Fibroblast of skin of back (primary cell): ENCODE measurements at places on chromosomes 3 and 15.

DNA sequence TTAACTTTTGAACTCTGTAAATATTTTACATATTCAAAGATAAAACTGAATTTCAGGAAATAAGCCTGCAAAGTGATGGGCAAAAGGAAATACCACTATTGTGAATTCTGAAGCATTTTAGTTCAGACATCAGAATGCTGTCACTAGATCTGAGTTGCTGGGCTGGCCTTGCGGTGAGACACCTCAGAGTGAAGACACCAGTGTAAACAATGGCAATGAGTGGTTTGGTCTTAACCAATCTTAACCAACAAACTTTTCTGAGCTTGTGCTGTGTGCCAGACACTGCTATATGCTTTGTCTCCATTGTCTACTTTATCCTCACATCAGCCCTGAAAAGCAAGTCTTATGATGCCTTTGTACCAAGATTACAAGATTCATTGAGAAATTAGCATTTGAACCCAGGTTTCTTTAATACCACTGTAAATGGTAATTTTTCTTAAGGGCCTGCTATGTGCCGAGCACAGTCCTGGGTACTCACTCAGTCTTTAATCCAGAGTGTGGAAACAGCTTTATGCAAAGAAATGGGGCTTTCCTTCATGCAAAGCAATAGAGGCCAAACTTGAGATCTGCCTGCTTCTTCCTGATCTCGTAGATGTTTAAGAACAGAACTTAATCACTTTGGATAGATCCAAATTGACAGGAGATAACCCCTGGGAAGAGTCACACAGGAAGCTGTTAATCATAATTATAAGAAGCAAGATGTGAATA lies 55.0 kb downstream of the TMEM39A start:
- no peak for DNase-seq

- DNase-seq, result no peak
Measured at GRCh38 chr3:117809186-117810081, 1099.9 kb downstream of the TUSC7 start.

- DNase-seq, result peak; percentile 80
Measured at GRCh38 chr3:155282385-155283091, 10.9 kb downstream of the STRIT1 start.

DNA sequence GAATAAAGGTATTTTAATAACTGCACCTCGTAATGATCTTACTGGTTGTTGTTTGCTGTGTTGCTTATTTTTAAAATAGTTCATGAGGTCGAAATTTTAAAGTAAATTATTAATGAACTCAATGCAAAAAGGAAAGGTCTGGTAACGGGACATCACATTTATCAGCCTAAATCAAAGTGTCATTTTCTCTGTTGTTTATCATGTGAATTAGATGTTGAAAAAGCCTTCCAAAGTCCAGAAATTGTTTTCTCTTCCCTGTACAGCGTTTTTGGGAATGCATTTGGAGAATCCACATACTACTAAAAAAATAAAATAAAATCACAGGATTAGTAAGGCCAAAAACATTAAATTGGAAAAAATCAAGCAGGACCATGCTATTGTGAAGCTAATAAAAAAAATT lies 339.2 kb upstream of the NECTIN3 start:
- no peak for DNase-seq

GRCh38 chr3:133874344-133874743 lies 21.3 kb downstream of the RAB6B start:
- DNase-seq, result no peak

- DNase-seq, result no peak
Measured at GRCh38 chr3:82392203-82392775, 630.8 kb upstream of the GBE1 start.

DNA sequence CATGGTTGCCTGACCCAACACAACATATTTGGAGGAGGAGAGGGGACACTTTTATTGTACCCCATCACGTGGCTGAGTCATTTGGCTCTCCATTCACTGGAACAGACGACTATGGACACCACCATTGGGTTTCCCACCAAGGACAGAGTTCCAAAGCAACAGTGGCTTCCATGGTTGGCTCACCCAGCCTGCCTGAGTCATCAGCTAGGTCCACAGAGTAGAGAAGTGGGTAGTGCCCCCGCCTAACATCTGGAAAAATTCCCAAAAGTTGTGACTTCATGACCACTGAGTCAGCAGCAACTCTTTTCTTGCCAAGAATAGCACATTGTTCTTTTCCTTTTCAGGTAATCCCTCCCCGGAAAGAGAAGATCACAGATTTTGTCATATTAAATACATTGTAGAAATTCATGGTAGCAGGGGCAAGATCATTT lies 3.0 kb upstream of the PPP1R2 start:
- DNase-seq, result peak; percentile 90

DNA sequence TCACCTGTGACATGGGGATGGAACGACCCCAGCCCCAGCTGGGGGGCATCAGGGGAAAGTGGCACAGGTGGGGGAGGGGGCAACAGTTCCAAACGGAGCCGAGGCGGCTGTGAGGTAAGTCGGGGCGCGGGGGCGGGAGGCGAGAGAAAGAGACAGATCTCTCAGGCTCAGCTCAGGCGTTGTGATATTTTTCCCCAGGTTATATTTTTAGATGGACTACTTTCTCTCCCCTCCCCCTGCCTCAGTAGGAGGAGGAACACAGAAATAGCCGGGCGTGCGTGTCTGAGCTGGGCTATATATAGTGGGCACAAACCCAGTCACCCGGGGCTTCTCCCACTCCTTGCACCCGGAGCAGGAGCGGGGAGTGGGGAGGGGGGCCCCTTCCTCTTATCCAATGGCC lies 91.0 kb upstream of the LINGO1 start:
- DNase-seq, result no peak

DNA sequence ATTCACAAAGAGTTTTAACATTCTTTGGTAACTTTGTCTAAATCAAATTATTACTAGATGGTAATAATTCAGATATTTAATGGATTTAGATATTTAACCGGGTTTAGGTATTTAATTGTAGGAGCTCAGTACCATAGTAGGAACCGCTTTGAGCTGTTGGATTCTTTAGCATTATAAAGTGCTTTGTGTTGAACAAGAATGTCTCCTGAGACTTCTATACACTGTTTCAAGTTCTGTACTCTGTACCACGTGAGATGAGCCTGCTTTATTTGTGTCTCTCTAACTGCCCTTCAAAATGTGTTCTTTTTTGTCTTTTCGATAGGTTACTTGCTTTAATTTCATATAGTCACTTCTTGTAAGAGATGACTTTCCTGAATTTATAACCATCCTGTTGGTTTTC lies 36.0 kb downstream of the ZFAND6 start:
- no peak for DNase-seq

GRCh38 chr3:196518966-196519717 lies 4.0 kb upstream of the SMCO1 start:
- DNase-seq, result peak; percentile 71

- DNase-seq, result no peak
Measured at GRCh38 chr15:62643572-62643971, 399.0 kb upstream of the TPM1 start.

DNA sequence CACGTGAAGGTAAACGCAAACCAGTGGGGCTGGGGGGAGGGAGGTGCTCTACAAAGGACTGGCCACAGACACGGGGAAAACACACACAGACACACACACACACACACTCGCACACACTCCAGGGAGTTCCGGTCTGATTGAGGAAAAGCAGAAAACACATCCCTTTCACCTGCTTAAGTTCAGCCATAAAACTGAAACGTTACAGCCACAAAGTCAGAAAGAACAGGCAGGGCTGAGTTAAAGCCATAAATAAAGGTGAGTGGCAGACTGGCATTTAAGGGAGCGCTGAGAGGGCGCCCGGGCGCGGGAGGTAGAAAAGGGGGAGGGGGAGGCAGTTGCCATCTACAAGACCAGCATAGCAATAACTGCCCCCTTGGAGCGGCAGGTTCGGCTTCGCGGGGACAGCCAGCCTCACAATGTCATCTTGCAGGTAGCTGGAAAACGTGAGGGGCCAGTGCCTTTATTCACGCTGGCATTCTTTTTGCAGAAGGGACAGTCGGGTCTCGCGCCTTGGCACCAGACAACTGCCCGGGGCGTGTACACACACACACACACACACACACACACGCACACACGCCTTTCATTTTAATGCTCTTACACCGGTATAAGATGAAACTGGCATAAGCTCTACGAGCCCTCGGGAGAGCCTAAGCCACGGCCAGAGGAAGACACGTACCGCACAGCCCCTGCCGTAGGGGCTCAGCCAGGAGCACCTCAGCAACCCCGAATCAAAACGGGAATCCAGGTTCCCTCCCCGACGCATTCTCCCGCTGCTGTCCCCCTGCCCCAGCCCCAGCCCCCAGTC lies 866 bp downstream of the TNIK start:
- no peak for DNase-seq

DNA sequence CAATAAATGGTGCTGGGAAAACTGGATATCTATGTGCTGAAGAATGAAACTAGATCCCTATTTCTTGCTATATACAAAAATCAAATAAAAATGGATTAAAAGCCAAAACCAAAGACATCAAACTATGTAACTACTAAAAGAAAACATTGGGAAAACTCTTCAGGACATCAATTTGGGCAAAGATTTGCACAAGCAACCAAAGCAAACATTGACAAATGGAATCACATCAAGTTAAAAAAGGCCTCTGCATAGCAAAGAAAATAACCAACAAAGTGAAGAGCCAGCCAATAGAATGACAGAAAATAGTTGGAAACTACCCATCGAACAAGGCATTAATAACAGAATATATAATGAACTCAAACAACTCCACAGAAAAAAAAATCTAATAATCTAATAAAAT lies 1495.3 kb downstream of the SI start:
- no peak for DNase-seq

- DNase-seq, result peak; percentile 53
Measured at GRCh38 chr15:27057904-27058645, 87.1 kb downstream of the GABRG3 start.

DNA sequence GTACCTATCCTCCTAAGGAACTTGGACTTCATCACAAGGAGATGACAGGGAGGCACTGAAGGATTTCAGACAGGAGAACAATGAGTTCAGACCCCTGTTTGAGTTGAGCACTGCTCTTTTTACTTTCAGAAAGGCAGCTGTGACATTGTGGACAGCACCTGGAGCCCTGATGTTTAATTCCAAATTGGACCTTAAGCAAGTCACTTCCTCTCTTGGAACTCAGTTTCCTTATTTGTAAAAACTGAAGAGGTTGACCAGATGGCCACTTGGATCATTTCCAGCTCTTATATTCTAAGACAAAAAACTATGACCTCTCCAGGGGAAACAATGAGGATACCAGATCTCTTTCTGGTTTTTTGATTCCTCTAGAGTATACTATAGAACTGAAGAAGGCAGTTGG lies 34.1 kb upstream of the SMAD3 start:
- no peak for DNase-seq

GRCh38 chr3:150599611-150600297 lies 3.4 kb upstream of the SELENOT start:
- peak; percentile 76 for DNase-seq

GRCh38 chr3:120077731-120078130 lies 16.5 kb downstream of the GSK3B start:
- peak; percentile 28 for DNase-seq

DNA sequence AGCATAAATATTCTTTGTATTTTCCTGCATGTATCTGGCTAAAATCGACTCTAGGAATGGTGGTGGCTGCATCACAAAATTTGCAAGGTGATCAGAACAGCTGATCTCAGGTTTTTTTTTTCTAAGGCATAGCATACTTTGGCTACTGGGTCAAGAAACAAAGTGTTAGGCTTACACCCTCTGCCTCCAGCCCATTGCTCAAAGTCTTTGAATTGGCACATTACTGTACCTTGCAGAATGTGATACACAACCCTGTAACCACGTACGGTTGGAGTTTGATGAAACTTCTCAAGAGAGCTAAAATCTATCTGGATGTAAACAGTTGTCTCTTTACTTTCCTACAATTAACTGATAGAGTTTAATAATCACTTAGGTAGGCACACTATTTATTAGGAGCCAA lies 188.1 kb downstream of the THRB start:
- DNase-seq, result no peak

DNA sequence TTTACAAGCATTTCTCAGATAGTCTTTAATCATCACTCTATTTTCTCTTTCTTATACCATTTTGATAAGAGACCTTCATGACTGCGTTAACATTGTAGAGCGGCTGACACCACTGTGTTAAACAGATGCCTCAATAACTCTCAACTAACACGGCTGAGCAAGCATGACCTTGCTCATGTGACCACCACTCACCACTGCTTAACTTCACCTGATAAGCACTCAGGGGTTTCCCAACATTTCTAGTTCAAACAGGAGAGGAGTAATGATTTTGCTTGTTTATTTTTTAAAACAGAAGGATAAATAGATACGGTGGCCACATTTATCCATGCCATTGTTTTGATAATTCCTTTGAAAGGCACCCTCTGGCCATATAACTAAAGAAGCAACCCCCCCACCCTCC lies 37.7 kb upstream of the TMEM45A start:
- no peak for DNase-seq

DNA sequence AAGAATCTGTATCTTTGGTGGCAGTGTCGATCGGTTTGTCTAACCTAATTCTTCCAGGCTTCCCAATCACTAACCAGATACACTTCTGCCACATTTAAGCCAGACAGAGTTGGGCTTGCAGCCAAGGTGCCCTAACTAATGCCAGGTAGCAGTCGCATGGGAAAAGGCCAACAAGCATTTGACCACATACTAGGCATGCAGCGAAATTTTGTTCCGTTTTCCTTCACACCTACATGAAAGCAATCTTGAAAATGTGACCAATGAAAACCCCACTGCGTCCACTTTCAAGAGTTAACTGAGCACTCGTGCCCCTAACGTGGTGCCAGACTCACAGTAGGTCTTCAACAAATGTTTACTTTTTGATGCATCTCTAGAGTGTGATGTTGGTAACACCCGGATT lies 192.2 kb upstream of the TPM1 start:
- no peak for DNase-seq

DNA sequence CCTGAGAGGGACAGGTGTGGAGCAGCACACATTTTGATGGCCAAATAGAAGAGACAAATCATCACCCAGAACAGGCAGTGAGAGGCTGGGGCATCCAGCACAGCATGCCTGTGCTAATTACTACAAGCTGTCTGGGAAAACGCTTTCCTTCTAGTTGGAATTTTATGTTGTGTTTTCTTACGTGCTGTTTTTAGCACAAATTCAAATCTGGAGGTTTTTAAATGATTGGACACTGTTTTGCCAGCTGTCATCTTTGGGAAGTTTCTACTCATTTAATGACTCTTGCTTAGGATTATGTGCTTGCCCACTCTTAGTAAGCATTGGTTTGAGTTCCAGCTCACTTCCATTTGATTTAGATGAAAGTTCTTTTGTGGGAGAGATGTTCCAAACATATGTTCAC lies 43.5 kb downstream of the EAF1 start:
- no peak for DNase-seq

DNA sequence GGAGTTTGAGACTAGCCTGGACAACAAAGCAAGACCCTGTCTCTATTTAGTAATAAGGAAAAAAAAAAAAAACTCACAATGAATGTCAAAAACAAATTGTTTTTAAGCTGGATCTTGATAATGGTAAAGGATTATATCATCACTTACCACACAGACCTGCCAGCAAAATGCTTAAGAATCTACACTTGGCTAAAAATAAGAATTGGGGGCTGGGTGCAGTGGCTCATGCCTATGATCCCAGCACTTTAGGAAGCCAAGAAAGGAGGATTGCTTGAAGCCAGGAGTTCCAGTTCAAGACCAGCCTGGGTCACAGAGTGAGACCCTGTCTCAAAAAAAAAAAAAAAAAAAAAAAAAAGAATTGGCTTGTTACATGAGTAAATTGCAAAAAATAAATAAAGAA lies 31.0 kb downstream of the ACAP2 start:
- DNase-seq, result peak; percentile 45
